ENCODE measurements at places on chromosomes 11 and 22.
A peak's percentile ranks its signal among the peaks of the same experiment; 100 is the strongest.

DNA sequence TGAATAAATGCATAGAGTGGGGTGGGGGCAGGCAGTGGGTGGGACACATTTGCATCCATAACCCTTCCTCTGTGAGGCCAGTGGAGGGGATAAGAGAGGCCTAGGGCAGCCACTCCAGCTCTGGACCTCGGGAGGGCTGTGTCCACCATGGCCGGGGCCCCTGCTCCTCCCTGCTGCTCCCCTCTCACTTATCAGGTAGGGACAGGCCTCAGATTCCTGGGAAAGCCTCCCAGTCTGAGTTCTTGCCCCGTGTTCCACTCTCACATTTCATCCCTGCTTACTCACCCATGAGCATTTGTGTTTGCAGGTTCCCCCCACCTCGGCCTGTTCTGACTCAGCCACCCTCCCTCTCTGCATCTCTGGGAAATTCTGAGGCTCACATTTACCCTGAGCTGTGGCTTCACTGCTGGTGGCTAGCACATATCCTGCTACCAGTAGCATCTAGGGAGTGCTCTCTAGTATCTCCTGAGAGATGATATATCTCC is 128.7 kb upstream of the TOP3B start:
- peak; percentile 89 for DNase-seq

- no peak for DNase-seq
Measured at GRCh38 chr22:43363315-43364168, 20.4 kb upstream of the SCUBE1 start.

DNA sequence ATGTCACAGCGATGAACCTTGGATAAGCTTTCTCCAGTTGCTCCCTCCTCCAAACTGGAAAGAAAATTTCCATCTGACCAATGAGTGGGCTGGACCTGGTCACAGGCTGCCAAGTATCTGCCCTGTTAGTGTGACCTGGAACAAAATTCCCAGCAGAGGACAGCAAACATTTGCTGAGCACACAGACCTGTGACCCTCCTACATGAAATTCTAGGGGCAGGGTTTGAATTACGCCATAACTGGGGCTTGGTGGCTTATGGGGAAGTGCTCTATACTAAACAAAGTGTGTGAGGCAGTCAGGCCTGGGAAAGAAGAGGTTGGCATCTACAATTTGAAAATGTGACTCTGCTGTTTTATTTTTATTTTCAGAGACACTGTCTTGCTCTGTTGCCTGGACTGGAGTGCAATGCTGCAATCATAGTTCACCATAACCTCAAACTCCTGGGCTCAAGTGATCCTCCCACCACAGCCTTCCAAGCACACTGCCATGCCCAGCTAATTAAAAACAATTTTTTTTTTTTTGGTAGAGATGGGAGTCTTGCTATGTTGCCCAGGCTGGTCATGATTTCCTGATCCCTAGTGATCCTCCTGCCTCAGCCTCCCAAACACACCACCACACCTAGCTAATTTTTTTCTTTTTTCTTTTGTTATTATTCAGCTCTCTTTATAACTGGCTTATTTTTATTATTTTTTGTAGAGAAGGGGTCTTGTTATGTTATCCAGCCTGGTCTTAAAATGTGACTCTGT is 13.6 kb upstream of the XBP1 start:
- no peak for DNase-seq

- no peak for DNase-seq
Measured at GRCh38 chr22:36395055-36395849, 7.5 kb upstream of the MYH9 start.

DNA sequence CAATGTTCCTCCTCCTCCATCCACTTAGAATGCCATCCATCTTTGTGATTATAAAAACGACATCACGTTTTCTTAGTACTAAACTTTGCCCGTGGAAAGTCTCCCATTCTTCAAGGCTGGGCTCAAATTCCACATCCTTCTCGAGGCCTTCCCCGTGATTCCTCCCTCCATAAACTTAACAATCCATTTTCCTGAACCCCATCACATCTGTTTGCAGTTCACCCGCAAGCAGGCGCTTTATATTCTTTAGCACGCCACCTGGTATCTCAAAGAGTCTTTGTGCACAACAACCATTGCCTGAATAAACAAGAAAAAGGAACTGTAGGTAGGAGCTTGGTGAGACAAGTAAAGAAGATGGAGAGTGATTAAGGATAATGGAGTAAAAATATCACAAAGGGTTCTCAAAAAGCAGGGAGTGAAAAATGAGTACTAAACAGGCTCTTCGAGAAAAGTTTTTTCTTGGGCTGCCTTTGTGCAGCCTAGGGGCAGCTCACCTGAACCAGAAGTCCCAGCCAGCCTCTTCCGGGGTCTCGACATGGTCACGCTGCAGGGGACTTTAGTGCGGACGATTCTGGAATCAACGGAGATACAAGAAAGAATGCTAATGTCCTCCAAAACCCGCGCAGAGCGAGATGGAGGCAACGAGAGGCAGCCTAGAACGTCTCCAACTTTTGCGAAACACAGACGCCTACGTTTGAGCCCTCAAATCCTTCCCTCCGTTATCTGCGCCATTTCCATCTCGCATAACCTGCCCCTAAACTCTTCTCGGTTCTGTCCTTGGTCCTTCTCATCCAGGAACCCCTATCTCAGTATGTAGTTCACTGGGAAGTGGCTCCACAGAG is 585 bp downstream of the THYN1 start:
- peak; percentile 27 for DNase-seq

GRCh38 chr11:9617940-9618339 is 44.5 kb downstream of the WEE1 start:
- no peak for DNase-seq

- DNase-seq: no peak
Measured at GRCh38 chr11:128867277-128867676, at the start of gene KCNJ1. Gene KCNJ1, minus strand, starts transcription at chr11:128867296. Its CDS starts 27,053 bp downstream, at chr11:128840243.

DNA sequence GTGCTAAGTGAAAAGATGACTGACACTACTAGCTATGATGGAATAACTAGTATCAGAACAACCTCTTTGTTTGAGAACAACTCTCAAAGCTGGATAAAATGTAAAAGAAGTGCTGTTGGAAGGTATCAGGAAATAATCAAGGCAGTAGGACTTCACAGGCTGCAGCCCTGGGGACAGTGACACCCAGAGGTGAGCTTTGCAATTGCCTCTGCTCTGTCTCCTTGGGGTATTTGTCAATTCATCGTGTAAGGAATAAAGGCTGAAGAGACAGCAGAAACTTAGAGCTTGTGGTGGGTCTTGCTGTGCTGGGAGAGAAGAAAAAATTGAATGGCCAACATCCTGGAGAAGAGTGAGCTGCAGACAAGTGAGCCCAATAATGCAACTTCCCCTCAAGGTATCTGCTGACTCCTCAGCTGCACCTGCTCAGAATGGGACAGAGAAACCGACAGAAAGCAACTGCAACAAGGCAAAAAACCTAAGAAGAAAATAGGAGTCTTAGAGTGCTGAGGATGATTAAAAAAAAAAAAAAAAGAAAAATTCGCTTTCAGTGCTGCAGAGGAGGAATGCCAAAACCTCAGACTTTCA is 141.1 kb downstream of the RCN1 start:
- DNase-seq: peak; percentile 36

DNA sequence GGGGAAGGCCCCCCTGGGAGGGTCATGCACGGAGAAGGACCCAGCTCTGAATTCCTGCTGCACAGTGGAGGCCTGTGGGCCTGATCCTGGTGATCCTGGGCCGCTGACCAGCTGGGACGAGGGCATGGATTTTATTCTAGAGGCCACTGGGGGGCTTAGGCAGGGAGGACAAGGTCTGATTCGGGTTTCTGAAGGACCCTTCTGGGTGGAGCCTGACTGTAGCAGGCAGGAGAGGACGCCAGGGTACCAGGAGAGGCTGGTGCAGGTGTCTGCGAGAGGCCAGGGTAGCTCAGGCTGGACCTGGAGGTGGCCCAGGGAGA is 31.3 kb downstream of the MPPED1 start:
- no peak for DNase-seq

GRCh38 chr11:42410251-42410955 is 901.4 kb upstream of the API5 start:
- no peak for DNase-seq

DNA sequence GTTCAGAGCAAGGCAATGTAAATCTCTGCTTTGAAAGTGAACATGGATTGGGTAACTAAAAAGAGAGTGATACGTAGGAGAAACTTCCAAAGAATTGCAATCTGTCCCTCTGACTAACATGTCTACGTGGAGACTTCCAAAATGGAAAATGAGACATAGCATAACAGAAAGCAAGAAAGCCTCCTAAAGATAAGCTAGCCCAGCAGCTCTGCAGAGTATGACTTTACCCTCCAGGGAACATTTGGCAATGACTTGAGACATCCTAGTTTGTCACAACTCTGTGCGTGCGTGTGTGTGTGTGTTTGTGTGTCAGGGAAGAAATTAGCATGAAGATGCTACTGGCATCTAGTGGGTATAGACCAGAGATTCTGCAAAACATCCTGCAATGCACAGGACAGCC is 817.4 kb downstream of the NTM start:
- DNase-seq: no peak

DNA sequence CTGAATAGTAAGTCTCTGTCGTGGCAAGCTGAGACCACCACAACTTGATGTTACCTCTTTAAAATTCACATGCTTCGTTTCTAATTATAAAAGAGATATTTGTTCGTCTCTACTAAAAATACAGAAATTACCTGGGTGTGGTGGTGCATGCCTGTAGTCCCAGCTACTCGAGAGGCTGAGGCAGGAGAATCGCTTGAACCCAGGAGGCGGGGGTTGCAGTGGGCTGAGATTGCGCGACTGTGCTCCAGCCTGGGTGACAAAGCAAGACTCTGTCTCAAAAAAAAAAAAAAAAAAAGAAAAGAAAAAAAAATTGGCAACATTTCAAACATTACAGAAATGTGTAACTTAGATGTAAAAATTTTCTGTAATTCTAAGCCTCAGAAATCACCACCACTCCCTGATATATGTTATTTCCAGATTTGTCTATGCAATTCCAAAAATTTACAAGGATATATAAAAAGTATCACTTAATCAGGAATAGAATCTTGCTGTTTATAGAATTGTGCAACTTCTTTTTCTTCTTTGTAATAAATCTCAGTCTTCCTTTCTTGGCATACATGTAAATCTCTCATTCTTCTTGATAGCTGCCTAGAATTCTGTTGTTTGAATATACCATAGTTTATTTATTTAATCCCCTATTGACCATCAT is 37.3 kb downstream of the C11orf96 start:
- no peak for DNase-seq

DNA sequence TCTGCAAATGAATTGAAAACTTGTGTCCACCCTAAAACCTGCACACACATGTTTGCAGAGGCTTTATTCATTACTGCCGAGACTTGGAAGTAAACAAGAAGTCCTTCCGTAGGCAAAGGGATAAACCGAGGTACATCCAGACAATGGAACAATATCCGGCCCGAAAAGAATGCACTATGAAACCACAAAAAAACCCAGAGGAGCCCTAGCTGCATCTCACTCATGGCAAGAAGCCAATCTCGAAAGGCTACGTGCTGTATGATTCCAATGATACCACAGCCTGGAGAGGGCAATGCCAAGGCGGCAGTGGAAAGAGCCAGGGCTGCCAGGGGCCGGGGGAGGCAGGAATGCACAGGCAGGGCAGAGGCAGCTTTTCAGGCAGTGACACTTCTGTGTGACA is 3.2 kb upstream of the MRPL23 start:
- peak; percentile 29 for DNase-seq

DNA sequence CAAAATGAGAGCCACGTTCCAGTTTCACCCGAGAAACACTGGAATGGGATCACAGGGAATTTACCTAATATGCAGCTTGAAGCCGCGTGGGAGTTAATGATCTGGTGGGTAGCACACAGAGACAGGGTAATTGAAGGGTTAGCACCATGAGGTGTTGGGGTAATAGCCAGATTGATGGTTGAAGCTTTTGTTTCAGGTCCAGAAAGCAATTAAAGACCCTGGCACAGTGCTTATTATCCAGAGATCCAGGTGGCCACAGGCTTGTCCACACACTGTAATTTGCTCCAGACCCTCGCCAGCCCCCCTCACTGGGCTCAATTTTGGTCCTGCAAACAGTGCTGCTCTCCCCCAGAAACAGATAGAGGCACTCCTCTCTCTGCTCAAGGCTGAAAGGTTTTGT is 282.5 kb upstream of the ISX start:
- no peak for DNase-seq

DNA sequence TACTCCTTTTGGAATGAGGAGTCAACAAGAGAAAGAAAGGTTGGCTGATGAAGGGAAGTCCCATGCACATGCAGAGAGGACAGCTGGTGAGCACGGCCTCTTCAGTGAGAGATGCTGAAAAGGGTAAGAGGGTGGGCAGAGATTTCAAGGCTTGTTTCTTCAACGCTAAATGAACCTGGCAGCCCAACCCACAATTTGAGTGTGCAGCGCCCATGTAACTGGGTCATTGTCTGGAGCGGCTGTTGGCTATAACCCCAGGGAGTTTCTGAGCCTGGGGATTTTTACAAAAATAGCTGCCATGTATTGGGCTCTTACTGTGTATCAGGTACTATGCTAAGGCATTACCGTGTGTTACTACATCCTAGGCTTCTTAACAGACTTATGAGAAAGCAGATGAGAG is 594.1 kb downstream of the ETS1 start:
- DNase-seq: no peak

DNA sequence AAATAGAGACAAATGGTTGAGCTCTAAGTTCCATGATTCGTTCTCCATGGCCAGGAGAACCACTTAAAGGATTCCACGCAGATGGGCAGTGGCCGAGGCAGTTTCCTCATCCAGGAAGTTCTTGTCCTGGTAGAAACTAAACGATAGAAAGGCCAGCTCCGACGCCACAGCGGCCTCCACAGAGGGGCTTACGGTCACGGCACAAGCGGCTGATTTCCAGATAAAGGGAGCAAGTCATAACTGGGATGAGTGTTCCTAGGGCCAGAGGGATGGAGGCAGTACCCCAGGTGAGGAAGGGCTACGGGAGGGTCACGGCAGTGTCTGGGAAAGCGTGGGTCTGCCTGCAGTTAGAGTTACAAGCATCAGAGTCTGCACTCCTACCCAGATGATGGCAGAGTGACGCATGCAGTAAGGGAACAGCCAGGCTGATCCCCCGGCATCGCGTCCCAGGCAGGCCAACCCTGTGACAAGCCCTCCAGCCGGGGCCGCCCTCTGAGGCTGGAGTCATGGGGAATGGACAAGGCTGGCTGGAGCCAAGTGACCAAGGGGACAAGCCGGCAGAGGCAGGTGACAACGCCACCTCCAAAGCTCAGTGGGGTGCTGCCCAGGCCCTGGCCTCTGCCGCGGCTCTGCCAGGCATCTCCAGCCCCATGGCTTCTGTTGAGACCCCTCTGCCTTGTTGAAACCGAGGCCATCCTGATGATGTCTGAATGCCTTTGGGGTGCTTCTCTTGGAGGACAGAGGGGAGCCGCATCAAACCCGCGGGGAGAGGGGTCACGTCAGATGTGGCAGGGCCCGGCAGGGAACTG is 475.1 kb downstream of the BRD1 start:
- no peak for DNase-seq

GRCh38 chr11:3115321-3115720 is 49.8 kb downstream of the OSBPL5 start:
- DNase-seq: no peak

GRCh38 chr11:71247551-71248250 is 4.7 kb downstream of the SHANK2 start:
- DNase-seq: no peak

DNA sequence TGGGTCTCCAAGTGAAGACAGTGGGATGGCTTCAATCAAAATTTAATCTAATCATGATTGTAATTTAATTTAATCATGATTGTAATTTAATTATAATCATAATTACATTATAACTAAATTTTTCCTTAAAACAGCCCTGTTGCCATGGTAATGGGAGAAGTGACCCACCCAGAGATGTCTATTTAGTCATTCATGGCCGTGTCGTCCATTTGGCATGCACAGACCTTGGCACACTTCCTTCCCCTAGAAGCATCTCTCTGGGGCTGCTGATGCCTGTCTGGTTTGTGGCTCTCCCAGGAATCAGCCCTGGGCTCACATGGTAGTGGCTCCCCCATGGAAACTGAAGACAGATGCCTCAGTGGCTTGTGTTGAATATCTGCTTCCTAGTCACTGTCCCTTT is 27.0 kb downstream of the P4HA3 start:
- no peak for DNase-seq

All from RWPE1 (cell line).